T47D (cell line): ENCODE measurements at places on chromosomes 5 and 9.

GRCh38 chr5:102958481-102959011, 161.4 kb downstream of the GIN1 start:
- DNase-seq = no peak

DNA sequence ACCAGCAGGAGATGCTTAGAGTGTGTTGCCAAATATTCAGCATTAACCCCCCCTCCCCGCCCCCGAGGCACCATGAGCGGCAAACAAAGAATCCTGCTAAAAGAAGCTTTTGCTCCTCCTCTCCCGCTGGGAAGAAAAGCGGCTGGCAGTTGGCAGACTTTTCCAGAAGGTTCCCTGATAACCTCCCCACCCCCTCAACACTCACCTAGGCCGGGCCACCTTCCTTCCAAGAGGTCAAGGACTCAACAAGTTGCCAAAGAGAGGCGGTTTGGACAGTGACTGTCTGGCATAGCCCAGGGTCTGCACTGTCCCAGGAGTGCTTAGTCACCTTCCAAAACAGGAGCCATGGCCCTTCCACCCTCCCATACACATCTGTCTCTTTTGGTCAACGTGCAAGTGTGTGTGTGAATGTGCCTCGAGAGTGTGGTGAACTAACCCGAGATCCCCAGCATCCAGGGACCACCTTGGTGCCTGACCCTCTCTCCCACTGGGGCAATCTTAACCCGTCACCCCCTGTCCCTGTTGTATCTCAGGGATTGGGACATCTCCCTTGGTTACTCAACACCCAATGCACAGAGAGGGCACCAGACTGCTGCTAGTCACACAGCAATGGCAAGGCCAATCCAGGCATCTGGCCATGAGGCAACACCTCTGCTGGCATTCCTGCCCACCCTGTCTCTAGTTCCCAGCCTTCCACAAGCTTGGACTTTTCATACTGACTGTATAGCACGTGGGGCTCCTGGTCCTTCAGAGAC, 18.9 kb downstream of the CAMK2A start:
- no peak for DNase-seq

DNA sequence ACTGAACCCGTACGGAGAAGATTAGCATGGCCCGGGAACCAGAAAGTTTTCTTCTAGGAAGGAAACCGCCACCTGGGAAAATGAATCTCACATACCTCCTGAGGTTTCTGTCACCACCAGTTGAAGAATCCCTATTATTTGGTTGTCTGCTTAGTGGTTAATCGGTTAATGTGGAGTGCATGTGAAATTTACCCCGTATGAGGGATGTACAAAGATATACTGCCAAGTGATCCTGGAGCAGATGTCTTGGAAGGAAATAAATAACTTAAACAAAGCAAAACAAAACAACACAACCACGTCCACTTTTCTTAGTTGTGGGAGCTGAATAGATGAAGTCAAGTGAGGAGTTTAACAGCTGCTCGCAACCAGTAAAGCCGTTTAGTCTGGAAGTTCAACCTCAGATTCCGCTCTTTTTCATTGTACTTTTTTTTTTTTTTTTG, 3.8 kb downstream of the DMRT2 start:
- no peak for DNase-seq

GRCh38 chr9:134605351-134605965, 36.1 kb upstream of the COL5A1 start:
- DNase-seq = no peak

DNA sequence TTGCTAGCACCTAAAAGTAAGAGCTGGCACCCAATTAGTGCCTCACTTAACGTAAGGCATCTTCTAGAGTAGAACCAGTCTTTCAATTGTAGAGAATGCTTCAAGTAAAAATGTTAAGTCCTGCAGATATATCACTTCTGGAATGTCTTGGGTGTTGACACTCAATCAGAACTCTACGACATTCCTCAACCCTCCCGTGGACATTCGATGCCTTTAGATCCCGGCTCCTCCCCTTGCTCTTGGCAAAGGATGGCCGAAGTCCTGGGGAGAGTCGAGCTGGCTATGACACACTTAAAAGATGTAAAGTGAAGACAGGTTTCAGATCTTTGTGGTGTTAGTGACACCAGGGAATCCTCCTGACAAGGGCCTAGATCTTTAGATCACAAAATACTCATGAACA, 87.5 kb upstream of the ERCC6L2 start:
- no peak for DNase-seq

DNA sequence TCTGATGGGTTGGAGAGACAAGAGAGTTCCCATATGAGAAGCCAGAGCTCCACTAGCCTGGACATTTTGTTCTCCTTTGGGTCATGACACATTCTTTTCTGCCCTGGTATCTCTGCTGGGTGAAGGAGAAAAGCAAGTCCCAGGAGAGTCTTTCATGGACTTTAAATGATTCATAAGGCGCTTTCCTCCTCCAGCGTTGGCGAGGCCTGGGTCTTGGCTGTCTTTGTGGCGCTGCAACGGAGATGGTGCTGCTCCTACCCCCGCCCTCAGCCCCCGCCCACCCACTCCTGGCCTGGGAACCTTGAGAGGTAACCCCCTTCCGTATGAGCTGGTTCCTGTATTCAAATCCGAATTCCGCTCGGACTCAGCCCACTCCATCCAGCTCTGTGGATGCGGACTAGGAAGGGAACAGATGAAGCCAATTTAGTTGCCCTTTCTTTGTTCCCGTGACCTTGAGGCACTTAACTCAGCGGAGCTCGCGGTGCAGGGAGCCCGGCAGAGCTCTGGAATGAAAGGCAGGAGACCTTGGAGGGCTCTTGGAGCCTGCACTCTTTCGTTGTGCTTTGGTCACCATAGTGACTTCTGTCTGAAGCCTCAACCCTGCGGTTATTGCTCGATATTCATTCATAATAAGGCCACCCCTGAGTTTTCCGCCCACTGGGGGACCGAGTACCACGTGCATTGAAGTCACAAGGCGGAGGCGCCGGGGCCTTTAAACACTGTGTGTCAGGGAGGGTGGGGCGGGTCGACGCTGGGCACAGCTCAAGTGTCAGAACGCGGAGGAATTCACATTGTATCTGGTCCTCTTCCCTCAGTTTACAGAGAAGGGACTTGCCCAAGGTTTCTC, 14.0 kb upstream of the PWWP2A start:
- no peak for DNase-seq

DNA sequence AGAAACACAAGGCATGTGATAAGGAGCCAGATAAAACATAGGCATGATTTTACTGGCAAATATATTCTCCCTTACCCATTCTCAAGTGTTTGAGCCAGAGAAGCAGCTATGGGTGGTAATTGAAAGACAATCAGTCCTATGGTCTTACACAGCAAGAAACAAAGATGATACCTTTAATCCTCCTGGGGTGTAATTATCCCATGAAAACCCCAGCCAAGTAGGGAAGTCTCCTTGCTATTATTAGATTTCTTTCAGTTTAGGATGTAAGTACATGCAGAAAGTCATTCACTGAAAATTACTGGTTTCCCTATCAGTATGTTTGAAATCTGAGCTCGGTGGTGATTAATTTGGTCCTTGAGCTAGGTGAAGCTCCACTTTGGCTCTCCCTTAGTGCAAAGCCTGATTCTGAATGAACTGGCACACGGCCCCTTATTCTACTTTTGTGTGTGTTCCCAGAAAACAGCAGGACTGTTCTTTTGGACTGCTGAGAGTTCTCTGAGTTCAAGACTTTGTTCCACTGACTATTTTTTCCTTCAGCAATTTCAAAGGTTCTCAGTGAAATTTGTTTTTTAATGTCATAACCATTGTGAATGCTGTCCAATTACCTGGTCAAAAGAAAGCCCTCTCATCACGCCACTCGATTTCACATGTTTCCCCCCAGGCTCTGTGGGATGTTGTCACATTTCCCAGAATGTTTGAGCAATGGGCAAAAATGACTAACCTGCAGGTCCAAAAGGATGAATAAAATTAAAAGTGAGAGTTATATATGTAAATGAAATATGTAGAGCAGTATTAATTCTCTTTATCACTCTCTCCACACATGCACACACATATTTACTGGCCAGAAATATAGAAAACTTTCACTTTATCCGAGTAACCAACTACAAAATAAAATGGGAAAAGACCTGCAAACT, 343.0 kb downstream of the RAB3C start:
- DNase-seq = no peak

- DNase-seq = no peak
These were observed 74.3 kb downstream of the NIPBL start for GRCh38 chr5:36950586-36951457.

GRCh38 chr5:151128817-151129216, 28.8 kb downstream of the ANXA6 start:
- no peak for DNase-seq

GRCh38 chr9:130756037-130756436, 62.5 kb downstream of the EXOSC2 start:
- DNase-seq = no peak

DNA sequence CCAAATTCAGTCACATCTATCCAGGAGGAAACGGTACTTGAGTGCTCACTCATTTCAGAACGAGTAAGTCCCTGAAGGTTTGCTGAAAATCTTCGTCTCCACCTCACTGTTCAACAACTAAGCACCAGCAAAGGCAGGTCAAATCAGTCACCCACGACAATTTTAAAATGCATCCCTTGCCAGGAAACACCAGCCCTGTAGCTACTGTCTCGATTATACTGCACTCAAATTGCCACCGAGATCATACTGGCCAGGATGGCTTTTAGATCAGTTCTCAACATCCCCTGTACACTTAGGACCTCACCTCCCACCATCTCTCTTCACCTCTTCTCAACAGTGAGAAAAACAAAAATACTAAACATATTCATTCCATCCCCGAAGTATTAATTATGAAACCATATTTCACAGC, 298.6 kb downstream of the AGTPBP1 start:
- DNase-seq = no peak

DNA sequence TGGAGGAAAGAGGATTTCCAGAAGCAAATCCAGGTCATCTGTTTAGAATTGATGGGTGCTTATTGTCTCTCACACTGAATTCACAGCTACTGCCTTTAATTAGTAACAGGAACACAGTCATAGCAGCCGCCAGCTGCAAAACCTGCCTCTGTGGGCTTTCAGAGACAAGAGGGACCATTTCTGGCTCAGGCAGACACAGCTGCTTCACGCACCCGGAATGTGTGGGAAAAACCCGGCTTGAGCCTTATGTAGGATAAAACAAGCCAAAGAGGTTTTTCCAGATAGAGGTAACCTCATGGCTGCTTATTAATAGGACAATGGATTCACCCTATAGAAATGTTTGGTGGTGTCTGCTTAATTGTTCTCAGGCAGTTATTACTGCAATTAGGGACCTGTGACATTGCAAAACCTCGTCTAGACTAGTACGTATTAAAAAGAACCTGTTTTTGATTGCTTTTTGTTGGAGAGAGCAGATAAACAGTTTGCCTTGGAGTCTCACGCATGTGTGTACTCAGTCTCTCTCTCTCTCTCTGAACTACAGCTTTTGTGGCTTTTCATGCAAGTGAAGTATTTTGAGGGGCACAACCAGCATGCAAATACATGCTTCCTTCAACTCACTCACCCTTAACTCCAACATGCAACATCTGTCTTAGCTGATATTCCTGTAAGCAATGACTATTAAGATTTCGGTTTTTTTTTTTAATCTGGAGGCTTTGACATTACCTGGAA, 302.7 kb downstream of the PLK2 start:
- no peak for DNase-seq

GRCh38 chr5:53871775-53872174, 311.3 kb downstream of the NDUFS4 start:
- no peak for DNase-seq
